Body of pancreas (tissue), 4 donors: ENCODE measurements at places on chromosomes 3 and 15. TPM values are rescaled to one million over a fixed set of nuclear protein-coding genes. Genes with fewer than 3 reads are reported as not detected.

HGD gene
- total RNA-seq = 14.2 TPM

LEKR1 gene
- total RNA-seq = 1.3 TPM

DAZL gene
- not detected for total RNA-seq

HHLA2 gene
- total RNA-seq = not detected

ARRDC4 gene
- total RNA-seq = 31.0 TPM

A4GNT gene
- 4.0 TPM for total RNA-seq

DNA sequence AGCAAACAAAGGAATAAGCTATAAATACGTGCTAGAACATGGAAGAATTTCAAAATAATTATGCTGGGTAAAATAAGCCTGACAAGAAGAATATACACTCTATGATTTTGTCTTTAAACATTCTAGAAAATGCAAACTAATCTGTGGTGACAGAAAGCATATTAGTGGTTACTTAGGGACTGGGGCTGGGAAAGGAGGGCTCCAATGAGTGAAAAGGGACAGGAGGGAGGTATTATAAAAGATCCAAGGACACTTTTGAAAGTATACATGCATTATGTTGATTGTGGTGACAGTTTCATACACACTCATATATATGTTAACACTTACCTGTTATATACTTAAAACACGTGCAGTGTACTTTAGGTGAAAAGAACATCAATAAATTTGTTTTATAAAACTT, 23.0 kb downstream of the MYH15 start:
- peaks cover 12% of the 10 kb centered on the region for H3K4me1 ChIP-seq
- H3K36me3 ChIP-seq = no peaks in the 10 kb centered on the region
- H3K4me3 ChIP-seq = no peak overlapping the region

DNA sequence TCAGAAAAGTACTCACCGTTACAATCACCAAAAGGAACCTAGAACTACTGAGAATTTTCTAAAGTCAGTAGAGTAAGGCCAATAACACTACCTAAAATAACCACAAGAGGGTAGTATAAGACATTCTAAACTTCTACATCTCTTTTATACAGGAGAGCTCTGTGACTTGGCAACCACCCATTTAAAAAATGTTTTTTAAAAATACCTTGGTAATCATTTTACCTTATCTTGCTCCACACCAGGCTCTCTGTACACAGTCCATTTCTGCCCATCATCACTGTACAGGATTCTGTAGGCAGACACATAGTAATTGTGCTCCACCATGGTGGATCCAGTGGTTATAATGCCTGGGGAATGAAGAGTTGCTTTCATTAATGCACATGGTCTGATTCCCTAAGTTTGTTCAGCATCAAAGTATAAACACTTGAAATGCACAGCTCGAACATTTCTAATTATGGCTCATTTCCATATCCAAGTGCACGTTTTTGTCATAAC, 54.5 kb downstream of the ST3GAL6 start:
- no peak for DNase-seq
- no peak overlapping the region for H3K4me3 ChIP-seq
- H3K27me3 ChIP-seq = no peaks in the 10 kb centered on the region

- H3K27ac ChIP-seq = no peak overlapping the region
- no peaks in the 10 kb centered on the region for H3K4me1 ChIP-seq
- H3K36me3 ChIP-seq = no peaks in the 10 kb centered on the region
- H3K27me3 ChIP-seq = no peaks in the 10 kb centered on the region
- no peak for DNase-seq
Observed at GRCh38 chr3:182451871-182452270, 341.4 kb upstream of the ATP11B start.

DNA sequence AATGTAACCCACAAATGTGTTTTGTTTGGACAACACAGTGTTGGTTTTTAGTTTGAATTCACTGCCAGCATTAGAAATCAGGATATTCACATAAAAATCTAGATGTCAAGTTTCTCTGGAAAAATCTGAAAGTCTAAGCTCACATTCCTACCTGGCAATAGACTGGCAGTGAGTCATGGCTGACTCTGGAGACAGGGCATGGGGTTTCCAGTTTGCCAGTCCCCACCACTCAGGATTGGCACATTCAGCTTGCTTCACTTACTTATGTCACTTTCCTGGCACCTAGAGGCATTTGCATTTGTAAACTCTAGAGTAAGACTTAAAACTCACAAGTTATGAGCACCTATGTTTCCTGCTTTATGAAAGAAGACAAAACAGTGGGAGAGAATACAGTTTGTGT, 19.1 kb upstream of the SEC61A1 start:
- no peaks in the 10 kb centered on the region for H3K4me1 ChIP-seq
- no peaks in the 10 kb centered on the region for H3K36me3 ChIP-seq
- H3K4me3 ChIP-seq = no peak overlapping the region
- no peak for DNase-seq

- no peaks in the 10 kb centered on the region for H3K27me3 ChIP-seq
- no peak for DNase-seq
- H3K36me3 ChIP-seq = no peaks in the 10 kb centered on the region
Observed at GRCh38 chr15:64045774-64046420, 388 bp downstream of the DAPK2 start.

DNA sequence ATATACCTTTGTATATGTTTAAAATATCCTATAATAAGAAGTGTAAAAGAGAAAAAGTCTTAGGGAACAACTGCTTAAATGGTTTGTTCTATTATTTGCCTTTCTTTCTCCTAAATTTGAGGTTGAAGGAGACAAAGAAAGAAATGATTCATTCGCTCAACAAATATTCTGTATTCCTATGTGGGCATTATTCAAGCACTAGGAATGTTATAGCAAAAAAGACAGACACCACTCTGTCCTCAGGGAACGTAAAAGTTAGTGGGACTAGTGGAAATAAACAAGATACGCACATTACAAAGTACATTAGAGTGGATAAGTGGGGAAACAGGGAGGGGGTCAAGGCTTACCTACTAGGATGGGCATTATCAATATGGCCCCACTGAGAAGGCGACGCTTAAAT, 332.2 kb downstream of the LPP start:
- no peak overlapping the region for H3K4me3 ChIP-seq
- H3K27me3 ChIP-seq = no peaks in the 10 kb centered on the region
- H3K4me1 ChIP-seq = no peaks in the 10 kb centered on the region
- no peak overlapping the region for H3K27ac ChIP-seq
- no peaks in the 10 kb centered on the region for H3K36me3 ChIP-seq

DNA sequence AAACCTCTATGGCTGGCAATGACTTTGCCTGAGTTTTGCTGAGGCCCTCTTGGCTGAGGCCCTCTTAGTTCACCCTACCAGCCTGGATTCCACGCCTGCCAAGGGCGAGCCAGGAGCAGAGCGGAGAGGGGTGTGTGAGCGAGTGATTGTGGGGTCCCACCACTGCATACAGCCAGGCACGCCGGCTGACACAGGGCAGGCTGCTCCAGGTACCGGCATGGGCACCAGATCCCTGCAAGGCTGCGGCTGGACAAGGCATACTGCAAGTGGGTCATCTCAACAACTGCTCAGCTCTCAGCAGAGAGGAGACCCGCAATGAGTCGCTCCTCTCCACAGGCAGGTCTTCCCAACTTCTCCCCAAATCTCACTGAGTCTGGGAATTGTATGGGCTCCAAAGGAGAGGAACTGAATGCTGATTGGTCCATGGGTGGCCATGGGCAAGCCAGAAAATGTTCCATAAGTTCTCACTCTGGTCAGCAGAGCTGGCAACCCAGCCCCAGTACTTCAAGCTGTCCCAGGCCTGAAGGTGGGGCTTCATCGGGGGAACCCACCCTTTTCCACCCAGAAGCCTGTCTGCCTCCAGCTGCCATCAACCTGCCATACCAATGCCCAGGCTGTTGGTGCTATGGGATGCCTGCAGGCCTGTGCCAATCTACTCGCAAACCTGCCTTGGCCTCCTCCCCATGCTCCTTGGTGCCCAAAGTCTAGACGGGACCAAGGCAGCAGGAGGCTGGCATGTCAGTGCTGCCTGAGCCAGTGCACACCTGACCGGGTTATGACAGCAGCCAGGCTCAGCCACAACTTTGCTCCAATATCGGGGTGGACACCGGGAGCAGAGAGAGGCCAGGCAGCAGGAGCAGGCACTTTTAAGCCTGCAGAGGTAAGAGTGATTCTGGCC, 1273.6 kb upstream of the GBE1 start:
- H3K4me3 ChIP-seq = no peak overlapping the region

- no peak overlapping the region for H3K27ac ChIP-seq
- H3K4me3 ChIP-seq = no peak overlapping the region
- no peaks in the 10 kb centered on the region for H3K27me3 ChIP-seq
- DNase-seq = no peak
Observed at GRCh38 chr3:141087778-141088130, 36.6 kb downstream of the SPSB4 start.

DNA sequence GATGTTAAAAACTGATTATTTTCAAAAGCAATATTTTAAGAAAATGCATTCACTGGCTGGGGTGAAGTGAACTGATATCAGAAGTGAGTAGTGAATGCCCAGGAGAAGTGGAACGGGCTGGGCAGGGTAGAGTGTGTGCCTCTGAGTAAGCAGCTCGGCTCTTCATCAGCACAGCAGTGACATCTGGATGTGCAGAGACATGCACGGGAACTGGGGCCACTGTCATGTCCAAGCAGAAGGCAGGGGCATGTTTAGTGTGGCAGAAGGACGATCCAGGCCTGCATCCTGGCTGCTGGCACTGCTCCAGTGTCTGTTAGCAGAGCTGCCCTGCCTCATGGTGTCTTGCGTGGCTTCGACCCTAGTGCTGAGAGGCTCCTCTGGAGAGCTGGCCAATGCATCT, 305.6 kb upstream of the LRRFIP2 start:
- H3K36me3 ChIP-seq = no peaks in the 10 kb centered on the region
- no peaks in the 10 kb centered on the region for H3K27me3 ChIP-seq
- H3K27ac ChIP-seq = no peak overlapping the region
- no peaks in the 10 kb centered on the region for H3K4me1 ChIP-seq

- H3K4me3 ChIP-seq = no peak overlapping the region
- no peak overlapping the region for H3K27ac ChIP-seq
- DNase-seq = no peak
- H3K36me3 ChIP-seq = no peaks in the 10 kb centered on the region
- H3K4me1 ChIP-seq = peaks cover 8% of the 10 kb centered on the region
Observed at GRCh38 chr15:69780981-69781380, 316.7 kb downstream of the TLE3 start.

DNA sequence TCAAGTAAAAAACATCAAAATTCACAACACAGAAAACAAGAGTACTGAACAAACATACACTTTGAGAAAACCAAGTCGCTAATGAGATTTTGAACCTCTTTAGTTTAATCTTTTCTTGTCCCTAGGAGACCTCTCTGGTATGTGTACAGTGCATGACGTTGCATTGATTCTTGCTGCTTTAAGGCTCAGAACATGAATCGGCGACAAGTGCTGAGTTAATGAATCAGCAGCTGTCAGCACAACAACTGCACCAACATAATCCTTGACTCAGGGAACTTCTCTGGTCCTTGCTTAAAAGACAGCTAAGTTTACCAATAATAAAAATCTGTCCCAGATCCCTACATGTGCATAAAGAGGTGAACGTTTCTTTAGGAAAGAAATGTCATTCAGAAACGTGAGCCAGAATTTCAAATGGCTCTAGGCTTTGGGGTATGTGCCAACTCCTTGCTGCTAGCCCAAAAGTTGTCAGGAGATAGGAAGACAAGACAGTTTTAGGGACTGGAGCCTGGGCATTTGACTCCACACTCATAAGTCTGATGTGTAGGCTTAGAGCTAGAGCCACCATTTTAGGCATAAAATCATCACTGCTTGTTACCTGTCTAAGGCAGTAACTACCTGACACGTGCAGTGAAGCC, 86.9 kb downstream of the IL5RA start:
- H3K27ac ChIP-seq = no peak overlapping the region
- no peak overlapping the region for H3K4me3 ChIP-seq
- no peak for DNase-seq
- H3K36me3 ChIP-seq = no peaks in the 10 kb centered on the region

DNA sequence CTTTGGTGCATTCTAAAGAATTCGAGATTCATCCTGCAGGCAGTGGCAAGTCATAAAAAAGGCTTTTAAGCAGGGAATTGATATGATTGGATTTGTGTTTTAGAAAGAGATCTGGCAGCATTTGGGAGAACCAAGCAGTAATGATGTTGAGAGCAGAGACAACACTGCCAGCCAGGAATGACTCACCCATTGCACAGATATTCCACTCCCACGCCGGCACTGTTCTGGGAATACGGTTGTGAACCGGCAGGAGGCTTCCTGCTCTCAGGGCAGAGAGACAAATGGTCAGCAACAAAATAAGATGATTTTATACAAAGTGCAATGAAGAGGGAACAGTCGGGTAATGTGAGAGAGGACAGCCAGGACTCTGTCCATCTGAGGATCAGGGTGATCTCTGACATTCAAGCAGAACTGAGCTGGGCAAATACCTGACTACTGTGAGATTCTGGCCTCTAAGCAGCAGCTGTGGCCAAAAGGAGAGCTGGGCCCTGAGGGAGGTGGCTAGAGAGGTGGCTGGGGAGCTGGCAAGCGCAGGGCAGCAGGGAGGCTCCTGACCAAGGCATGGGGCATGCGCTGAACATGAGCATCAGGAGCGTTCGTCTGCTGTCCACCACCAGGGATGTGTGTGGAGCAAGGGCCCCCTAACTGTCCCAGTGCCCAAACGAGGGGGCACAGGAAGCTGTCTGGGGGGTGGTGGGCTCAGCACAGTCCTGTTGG, 56.1 kb upstream of the PLXNA1 start:
- H3K4me1 ChIP-seq = peaks cover 10% of the 10 kb centered on the region
- H3K4me3 ChIP-seq = no peak overlapping the region
- no peaks in the 10 kb centered on the region for H3K36me3 ChIP-seq
- DNase-seq = peak; percentile 58
- H3K27me3 ChIP-seq = no peaks in the 10 kb centered on the region

DNA sequence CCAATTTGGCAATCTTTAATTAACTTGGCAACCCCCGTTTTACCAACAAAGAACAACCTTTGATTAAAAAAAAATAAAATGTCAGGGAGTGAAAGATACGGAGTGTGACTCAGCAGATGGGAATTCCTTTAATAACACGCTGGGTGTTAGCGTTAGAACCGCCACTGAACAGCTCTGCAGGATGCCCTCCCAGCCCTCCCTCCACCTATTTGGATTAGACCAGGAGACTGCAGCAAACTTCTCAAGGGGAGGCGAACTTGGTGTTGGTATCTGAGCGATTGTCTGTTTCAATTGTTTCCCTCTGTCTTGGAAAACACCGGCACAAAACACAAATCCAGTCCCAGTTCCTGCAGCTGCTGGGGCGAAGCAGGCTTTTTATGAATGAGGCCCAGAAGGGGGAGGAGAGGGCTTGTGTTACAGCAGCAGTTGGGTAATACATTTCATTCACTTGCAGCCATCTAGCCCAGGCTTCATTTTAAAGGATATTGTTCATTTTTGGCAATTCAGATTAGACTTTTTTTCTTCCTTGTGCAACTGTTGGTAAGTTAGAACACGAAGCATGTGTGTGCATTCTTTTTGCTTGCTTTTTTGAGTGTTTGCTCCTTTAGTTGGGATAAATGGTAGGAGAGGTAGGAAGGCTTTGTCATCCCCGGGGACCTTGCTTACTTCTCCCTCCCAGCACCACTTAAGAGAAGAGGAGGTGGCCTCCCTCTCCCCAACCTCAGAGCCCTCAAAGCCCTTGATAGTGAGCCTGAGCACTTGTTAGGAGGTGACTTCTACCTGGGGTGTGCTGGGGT, 152.3 kb downstream of the IGF1R start:
- H3K36me3 ChIP-seq = no peaks in the 10 kb centered on the region
- peaks cover 72% of the 10 kb centered on the region for H3K4me1 ChIP-seq
- H3K4me3 ChIP-seq = no peak overlapping the region
